ENCODE measurements at places on chromosomes 5 and 9.

DNA sequence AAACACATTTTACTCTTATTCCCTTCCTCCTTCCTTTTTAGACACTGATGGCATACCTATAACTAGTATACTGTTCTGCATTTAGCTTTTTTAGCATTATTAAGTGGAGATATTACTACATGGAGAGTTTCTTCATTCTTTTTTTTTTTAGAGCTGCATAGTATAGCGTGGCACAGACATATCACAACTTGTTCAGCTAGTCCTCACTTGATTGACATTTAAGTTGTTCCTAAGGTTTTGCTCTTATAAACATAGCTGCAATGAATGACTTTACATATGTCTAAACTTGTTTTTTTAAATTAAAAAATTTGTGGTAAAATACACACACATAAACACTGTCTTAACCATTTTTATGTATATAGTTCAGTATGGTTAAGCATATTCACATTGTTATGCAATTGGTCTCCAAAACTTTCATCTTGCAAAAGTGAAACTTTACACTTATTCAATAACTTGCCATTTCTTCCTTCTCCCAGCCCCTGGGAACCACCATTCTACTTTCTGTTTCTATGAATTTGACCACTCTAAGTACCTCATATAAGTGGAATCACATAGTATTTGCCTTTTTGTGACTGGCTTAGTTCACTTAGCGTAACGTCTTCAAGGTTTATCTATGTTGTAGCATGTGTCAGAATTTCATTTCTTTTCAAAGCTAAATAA, 48.7 kb downstream of the ANKDD1B start:
- no peak for DNase-seq

DNA sequence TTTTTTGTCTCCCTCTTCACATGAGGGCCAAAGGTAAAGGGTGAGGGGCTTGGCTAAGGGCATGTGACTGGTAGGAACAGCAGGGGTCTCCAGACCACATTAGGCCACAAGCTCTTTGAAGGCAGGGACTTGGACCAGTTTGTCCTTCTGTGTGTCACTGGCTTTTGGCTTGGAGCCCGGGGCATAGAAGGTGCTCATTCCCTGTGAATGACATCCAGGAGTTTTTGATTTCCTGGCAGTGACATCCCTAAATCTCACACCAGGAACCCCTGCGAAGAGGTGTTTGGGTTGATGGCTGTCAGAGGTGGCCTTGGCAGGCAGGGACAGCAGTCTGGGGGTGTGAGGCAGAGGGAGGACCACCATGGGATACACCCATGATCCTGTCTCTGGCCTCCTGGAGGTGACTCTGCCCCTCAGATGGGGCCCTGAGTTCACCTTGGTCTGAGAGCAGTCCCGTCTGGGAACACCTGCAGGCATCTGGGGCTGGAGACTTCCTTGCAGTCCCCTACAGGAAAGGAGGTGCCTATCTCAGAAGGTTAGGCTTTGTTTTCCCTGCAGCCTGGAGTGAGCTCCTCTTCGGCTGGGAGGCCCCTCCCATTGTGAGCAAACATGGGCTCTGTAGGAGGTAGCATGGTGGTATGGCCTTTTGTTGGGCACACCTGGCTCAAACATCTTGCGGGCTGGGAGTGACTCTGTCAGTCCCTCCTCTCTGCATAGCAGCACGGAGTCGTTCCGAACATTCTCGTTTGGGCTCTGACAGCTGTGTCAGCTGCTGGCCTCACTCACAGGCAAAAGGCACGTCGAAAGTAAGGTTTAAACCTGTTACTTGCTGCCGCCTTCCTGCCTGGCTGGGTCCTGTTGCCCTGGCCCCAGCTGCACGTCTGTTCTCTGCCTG, 38.6 kb upstream of the PITX1 start:
- no peak for DNase-seq

GRCh38 chr5:40331616-40332015, 348.1 kb upstream of the PTGER4 start:
- DNase-seq = no peak

DNA sequence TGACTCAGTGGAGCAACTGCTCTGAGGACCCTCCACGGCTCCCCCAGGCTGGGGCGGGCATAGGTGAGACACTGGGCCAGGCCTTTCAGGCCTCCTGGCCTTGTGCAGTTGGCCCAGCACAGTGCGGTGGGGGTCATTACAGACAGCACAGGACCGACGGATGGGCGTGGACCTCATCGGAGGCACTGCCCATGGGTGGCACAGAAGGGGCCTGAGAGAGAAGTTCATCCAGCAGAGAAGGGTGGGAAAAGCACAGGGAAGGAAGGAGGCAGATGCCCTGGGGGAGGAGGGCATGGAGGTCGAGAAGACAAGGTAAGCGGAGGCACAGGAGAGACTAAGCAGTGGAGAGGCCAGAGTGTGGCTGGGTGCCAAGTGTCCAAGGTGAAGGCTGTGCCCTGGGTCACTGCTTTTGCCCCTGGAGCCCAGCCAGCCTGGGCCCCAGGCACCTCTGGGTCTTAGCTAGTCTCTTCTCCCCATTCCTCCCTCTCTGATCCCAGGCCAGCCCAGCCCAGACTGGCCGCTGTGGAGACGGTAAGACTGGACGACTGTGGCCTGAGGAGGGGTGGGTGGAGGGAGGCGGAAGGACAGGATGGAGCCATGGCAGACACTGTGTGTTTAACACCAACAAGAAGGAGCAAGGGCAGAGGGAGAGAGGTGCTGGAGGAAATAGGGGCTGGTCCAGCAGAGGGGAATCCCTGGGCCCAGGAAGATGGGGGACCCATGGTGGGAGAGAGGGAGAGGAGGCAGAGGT, 5.7 kb downstream of the IL3 start:
- DNase-seq = no peak

DNA sequence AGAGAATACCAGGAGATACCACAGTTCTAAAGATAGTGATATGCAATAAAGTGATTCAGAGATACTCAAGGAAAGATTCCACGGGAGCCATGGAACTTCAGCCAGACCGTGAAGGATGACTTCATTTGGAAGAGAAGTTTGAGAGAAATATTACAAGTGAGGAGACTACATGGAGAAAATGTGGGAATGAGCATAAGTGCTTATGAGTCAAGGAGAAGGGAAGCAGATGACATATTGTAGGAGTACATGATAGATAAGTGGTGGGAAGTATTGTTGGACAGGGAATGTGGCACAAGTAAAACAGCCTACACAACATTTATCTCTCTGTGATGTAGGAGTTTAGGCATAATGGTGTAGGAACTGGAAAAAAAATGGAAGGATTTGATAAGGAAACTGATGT, 122.1 kb upstream of the FBXL17 start:
- no peak for DNase-seq

GRCh38 chr9:134568116-134568515, 73.5 kb upstream of the COL5A1 start:
- no peak for DNase-seq

- DNase-seq = no peak
These were observed 324.4 kb downstream of the BRINP1 start for GRCh38 chr9:119044806-119045205.
